NCI-H510A treated with DMSO at 0.1 percent for 48 hours (cell line): ENCODE measurements at places on chromosomes 4 and X.
A peak's percentile ranks its signal among the peaks of the same experiment; 100 is the strongest.

- no peak for DNase-seq
Measured at GRCh38 chrX:101564651-101565050, 14.3 kb downstream of the ARMCX1 start.

- DNase-seq, result no peak
Measured at GRCh38 chr4:15654593-15655222, 449 bp downstream of the FBXL5 start.

- no peak for DNase-seq
Measured at GRCh38 chr4:21890231-21890630, 58.3 kb downstream of the KCNIP4 start.

DNA sequence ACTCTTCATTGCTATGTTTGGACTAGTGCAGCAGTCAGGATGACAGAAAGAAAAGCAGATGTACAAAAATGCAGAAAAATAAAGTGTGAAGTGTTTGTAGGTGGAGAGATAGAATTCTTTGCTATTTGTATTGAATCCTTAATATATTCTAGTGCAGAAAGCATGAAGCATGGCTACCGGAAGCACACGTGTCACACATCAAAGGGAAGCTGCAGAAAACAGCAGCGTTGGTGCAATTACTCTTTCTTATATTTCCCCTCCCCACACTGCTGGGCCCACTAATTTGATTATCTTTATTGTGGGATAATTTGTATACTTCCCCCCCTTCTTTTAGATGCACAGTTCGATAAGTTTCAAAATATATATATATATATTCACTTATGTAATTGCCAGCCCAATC, 35.9 kb upstream of the TAPT1 start:
- DNase-seq, result no peak

GRCh38 chr4:177455561-177455970, 13.3 kb upstream of the AGA start:
- DNase-seq, result no peak

GRCh38 chr4:8841678-8842268, 29.9 kb downstream of the HMX1 start:
- DNase-seq, result no peak

DNA sequence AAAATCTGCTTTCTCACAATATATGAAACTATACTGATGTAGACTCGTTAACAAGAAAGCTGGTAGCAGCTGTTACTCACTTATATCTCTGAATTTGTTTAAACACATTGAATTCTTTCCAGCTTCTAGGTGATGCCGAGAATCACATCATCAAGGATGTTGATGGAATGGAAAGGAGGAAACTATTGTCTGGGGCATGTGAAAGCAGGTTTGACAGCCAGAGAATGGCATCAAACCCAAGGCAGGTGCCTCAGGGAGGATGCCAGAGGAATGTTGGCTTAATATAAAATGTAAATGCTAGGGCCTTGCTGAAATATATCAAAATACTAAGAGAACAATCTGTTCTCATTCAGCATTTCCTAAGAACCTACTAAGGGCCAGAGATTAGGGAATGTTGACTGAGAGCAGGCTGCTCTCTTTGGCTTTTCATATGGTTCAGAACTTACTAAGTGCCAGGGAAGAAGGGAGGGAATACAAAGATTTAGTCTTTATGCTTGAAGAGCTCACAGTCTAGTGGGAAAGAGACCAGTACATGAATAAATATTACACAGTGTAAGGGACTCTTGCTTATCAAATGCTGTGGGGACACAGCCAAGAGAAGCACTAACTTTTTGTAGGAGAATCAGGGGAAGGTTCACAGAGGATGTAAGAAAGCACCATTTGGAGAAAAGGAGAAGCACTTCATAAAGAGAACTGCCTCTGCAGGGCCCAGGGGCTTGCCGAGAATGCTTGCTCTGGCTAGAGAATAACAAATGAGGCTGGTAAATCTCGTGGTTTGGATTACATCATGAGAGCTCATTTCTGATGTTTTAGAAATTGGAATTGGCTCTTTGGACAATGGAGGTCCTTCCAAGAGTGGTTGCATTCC, 14.7 kb downstream of the SLIT2 start:
- DNase-seq, result no peak

DNA sequence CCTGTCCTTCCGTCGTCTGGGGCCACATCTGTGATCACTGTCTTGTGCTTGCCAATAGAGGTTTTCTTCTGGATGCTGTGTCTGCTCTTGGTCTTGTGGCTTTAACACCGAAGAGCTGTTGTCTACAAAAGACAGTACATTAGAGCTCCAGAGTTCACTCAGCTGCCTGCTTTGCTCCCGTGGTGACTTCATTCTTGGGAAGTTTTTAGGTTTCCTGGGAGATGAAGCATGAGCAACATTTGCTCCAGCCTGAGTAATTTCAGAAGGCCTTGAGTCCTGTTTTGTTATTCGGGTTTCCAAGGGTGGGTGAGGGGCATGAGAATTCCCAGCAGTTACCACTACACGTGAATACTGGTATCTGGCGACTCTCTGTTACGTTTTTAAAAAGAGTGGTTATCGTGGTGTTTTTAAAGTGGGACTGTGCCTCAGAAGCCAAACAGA, 189.2 kb downstream of the SHROOM3 start:
- DNase-seq, result no peak

GRCh38 chrX:106955004-106955772, 35.0 kb downstream of the CLDN2 start:
- DNase-seq, result no peak

DNA sequence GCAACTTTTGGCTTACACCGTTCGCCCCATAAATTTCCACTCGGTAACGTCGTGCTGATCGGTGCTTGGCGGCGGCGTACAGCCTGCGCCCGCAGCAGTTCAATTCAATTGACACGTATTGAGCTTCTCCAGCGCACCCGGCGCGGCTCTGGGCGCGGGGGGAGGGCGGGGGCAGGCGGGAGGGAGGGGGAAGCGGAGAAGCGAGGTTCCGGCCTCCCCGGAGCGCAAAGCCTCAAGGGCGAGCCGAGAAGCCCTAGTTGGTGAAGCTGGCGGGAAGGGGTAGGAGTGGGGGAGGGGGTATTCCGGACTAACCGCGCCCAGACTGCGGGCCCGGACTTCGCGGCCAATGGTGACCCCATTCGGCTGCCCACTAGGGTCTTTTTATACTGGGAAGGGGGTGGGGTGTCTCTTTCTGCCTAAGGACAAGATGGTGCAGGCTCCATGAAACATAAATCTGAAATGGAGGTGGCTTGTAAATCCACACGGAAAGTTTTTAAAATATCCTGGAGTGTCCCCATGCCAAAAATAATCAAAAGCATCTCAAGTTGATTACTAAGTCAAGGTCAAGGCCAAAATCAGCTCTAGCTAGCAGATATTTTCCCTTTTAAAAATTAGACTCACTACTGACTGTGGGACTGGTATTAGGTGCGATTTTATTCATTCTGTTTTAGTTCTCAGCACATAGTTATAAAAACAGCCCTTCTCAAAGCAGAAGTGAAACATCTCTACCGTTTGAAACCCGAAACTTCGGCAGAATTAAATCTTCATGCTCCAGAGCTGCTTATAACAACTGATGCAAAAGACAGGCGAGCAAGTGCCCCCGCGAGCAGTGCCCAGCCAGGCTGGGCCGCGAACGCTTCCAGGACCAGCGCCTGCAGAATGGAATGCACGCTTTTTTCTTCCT, 1.5 kb upstream of the BCOR start:
- DNase-seq, result peak; percentile 19

DNA sequence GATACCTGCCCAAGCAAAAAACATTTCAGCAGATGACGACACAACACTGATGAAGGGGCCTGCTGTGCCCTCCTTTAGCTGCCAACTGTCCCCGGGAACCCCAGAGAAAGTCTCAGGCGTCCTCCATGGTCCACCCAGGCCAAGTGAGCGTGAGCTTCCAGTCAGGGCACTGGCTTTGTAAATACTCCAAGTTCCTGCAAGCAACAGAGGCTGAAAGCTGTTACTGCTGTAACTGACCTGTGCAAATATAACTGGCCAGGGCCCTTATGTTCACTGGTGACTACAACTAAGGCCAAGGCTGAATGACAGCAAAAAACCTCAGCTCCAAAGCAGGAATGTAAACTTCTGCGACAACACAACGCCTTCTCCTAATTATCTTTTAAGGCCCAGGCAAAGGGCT, 8.2 kb downstream of the WDR1 start:
- no peak for DNase-seq

GRCh38 chr4:133555671-133556070, 406.6 kb downstream of the PCDH10 start:
- no peak for DNase-seq

- DNase-seq, result no peak
Measured at GRCh38 chr4:8167815-8168214, 9.2 kb upstream of the ABLIM2 start.

DNA sequence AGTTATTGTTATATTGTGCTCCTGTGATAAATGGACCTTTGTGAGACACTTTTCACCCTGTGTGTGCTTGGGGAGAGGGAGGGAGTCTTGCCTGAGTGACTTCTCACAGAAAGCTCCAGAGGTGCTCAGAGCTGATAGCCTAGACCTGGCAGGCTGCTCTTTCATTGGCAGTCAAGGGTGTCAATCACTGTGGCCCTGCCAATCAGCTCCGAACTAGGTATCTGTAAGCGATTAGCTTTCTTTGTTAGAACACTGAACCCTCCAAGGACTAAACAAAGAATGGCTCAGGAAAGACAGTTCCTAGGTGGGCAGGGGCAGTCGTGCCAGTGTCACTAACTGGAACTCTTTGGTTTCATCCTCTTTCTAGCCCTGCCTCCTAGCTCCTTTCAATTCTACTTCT, 2.7 kb upstream of the NALF2 start:
- peak; percentile 7 for DNase-seq

- no peak for DNase-seq
Measured at GRCh38 chrX:122440832-122441231, 743.2 kb upstream of the GRIA3 start.

DNA sequence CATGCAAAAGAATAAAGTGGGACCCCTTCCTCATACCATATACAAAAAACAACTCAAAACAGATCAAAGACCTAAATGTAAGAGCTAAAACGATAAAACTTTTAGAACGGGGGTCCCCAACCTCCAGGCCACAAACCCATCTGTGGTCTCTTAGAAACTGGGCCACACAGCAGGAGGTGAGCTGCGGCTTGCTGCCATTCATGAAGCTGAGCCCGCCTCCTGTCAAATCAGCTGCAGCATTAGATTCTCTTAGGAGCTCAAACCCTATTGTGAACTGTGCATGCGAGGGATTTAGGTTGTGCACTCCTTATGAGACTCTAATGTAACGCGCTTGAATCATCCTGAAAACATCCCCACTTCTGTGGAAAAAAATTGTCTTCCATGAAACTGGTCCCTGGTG, 7.0 kb upstream of the GATA1 start:
- DNase-seq, result no peak

DNA sequence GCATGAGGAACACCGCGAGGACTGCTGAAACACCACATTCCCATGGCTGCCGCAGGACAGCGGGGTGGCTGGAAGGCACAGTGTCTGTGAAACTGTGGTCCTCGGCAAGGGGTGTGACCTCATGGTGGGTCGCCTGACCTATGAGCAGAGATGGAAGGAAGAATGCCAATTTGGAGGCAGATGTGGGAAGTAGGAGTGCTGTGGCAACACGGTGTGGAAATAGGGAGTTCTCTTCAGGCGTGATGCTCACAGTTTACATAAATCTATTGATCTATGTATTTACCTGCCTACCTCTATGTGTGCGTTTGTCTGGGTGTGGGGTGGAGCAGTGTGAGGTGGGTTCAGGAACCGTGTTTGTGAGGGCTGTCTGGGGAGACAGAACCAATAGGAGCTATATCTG, 62.3 kb upstream of the LSM6 start:
- DNase-seq, result no peak

GRCh38 chr4:88771883-88772450, 74.3 kb upstream of the NAP1L5 start:
- no peak for DNase-seq

GRCh38 chrX:85499400-85499799, 119.9 kb upstream of the POF1B start:
- DNase-seq, result no peak

DNA sequence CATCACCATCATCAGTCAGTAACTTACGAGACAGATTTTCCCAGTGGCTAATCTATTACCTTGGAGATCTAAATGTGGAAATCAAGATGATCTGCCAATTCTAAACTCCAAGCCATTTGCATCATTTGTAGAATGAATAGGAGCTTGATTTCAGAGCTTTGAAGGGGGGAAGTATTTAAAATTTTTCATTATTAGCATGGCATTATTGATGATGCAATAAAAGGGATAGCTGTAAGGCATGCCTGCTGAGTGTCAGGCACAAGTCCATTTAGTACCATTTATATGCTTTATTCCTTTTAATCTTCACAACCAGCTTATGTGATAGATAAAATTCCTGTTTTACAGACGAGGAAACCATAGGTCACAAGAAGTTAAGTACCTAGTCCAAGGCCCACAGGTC, 5.3 kb downstream of the EXOC1L start:
- DNase-seq, result no peak

DNA sequence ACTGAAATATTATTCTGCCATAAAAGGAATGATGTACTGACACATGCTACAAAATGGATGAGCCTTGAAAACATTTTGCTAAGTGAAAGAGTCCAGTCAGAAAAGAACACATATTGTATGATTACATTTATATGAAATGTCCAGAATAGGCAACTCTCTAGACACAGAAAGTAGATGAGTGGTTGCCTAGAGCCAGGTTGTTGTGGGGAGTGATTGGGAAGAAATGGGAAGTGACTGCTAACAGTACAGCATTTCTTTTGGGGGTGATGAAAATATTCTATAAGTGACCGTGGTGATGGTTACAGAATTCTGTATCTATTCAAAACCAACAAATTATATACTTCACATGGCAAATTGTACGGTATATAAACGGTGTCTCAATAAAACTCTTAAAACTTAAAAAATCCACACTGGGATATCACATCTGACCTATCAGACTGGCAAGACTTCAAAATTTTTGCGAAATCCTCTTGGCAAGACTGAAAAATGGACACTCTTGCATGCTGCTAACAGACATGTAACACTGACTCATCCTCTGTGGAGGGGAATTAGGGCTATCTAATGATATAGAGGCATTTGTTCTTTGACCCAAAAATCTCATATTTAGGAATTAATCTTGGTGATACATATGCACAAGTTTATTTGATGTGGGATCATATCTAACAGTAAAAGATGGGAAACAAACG, 71.8 kb downstream of the FAM13A start:
- no peak for DNase-seq

- no peak for DNase-seq
Measured at GRCh38 chr4:4614925-4615678, 73.3 kb upstream of the STX18 start.
